ENCODE measurements at places on chromosomes 16 and 17.

DNA sequence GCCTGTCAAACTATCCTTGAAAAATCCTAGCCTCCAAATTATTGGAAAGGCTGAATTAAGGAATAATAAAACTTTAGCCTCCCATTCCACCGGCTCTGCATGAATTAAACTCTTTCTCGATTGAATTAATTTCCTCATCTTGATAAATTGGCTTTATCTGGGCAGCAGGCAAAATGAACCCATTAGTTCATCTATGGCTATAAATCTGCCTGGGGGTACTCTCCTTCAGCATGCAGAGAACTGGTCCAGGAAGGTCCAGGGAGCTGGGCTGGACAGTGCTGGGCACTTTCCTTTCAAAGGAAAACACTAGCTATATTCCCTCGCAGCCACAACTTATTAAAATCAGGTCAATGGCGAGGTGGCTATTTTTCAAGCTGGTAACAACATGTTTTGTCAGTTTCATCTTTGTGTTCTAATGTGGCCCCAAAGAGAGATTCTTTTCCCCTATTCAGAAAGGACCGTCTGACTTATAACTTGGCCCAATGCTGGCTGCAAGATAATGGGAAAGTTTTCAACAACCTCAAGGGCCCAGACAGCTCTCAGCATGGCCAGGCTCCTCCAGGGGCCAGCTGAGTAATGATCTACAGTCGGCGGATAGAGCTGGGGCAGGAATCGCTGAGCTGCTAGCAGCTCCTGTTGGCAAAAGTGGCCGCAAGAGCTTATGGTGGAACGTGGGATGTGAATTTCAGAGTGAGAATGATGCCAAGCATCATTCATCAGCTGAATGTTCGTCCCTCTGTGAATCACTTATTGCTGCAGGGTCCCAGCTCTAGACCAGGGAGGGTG, 326.9 kb downstream of the SLC39A11 start:
- DNase-seq, result no peak

- DNase-seq, result no peak
Observed at GRCh38 chr17:58195518-58196123, 3.1 kb downstream of the EPX start.

GRCh38 chr17:66357037-66357436, 54.6 kb downstream of the PRKCA start:
- DNase-seq, result no peak

GRCh38 chr17:58153046-58153445, 4.9 kb downstream of the OR4D1 start:
- DNase-seq, result no peak

GRCh38 chr17:20998571-20999043, 44.2 kb downstream of the USP22 start:
- DNase-seq, result no peak

DNA sequence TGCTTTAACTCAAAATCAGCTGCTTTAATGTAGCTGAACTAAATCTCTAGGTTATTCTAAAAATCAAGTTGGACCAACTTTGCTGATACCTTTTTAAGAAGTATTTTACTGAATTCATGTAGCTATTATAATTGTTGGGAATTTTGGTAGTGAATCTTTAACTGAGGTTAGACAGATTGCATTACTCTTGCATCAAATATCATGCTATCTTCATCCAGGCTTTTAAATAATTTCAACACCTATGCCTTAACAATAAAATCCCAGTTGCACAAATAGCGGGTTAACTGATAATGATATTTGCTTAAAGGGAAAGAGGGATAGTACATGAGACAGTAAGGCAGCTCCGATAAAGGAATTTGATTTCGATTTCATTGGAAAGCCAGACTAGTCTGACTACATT, 241.3 kb upstream of the TBX2 start:
- DNase-seq, result no peak

All from SK-N-DZ (cell line).